ENCODE measurements at places on chromosomes 4 and X.

- DNase-seq, result no peak
These were observed 93.9 kb downstream of the MID1 start for GRCh38 chrX:10526451-10526850.

- DNase-seq, result no peak
These were observed 231.5 kb upstream of the AGTR2 start for GRCh38 chrX:115939070-115939469.

DNA sequence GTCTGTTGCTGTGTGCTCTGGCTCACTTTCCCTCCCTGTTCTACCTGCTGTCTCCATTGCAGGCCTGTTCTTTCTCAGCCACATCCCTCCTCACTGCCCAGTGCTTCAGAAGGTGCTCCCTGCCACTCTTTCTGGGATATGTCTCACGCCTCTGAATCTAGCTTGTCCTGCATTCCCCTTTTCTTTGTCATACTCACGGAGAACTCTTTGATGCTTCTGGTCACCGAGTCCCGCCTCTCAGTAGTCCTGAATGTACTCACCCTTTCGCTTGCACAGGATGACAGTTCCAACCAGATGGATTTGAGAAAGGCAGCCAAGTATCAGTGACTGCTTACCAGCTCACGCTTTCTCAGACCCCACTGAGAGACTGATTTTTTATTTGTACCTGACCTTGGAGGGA, 65.2 kb upstream of the TLR2 start:
- DNase-seq, result no peak

GRCh38 chr4:107799669-107800450, 24.9 kb upstream of the SGMS2 start:
- DNase-seq, result no peak

DNA sequence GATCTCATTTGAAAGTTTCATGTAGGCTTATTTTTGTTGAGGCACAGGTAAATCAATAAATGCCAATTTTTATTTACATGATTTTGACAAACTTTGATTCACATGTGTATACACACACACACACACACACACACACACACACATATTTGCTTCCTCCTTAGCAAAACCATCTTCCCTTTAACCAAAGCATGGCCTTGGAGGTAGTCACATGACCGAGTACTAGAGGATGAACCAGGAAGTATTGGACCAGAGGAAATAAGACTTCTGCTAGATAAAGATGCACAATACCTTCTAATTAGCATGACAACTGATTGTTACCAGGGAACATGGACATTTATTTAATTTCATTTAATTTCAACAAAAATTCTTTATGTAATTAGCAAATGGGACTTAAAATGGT, 23.4 kb upstream of the CFAP299 start:
- no peak for DNase-seq

- no peak for DNase-seq
These were observed 392.6 kb upstream of the INTU start for GRCh38 chr4:127239902-127240763.

DNA sequence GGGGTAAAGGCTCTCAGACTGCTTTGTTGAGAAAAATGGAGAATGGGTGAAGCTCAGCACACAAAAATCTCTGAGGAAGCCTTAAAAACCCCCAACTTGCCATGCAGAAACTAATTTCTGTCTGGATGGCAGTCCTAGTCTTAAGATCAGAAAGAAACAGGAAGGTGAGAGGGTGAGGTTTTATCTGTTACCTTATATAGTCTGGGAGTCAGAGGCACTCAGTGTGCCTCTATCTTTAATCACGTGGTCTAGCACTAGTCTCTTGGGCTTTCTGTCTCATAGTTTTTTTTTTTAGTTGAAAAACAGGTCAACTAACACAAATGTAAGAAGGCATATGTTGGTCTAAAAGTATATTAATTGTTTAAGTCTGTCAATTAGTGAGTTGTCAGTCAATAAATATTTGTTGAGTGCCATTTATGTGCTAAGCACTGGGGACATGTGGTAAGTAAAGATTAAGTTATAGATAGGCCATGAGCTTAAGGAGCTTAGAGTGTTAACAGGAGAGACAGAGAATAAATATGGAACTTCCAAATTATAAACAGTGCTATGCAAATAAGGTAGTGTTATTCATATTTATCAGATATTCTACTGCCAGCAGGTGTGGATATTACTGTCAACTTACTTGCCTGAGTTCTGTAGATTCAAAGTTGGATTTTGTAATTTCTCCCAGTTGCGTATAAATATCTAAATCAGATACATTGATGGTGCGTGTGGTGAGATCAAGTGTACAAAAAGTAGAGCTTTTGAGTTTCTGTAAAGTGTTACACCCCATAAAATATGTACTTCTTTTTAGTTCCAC, 7.0 kb downstream of the CYBB start:
- no peak for DNase-seq

DNA sequence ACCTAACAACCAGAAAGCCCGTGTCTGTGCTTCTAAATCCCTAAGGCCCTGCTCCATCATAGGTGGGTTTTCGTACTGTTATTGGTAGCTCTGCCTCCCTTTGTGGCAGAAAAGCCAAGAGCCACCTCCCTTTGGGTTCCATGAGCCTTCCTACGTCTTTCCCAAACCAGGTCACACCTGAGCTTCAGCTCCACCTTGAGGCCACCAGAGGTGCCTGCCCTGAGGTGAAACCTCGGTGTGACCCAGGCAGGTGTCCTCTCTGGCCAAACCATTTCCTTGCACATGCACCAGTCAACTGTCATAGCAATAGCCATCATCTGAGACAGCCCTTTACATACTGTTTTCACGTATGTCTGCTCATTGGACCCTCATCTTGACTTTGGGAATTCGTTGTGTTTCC, 188.0 kb upstream of the RBPJ start:
- no peak for DNase-seq

DNA sequence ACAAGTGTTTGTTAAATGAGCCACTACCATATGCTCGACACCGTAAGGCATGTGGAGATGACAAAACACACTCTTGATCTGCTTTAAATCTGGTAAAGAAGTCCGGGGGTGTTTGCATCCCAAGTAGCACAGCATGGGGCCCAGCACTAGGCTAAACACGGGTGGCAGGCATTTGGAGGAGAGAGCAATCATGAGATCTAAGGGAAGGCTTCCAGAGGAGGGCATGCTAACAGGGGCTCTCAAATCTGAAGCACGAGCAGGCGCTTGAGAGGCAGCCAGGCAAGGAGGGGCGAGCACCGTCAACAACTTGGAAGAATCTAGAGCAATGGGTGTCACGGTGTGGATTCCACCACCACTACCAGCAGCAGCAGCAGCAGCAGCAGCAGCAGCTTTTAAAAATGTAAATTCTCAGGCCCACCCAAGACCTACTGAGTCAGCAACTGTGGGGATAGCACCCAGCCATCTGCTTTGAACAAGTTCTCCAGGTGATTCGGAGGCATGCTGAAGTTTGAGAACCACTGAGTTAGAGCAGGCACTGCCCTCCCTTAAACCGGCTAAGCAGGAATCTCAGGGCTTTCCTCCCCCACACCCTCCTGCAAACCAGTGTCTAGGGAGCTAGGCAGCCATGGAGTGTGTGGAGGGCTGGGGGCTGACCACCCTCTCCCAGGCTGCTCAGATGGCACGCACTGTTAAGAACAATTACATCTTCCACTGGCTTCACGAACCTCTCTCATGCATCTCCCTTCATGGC, 70.2 kb upstream of the MAP3K15 start:
- no peak for DNase-seq

DNA sequence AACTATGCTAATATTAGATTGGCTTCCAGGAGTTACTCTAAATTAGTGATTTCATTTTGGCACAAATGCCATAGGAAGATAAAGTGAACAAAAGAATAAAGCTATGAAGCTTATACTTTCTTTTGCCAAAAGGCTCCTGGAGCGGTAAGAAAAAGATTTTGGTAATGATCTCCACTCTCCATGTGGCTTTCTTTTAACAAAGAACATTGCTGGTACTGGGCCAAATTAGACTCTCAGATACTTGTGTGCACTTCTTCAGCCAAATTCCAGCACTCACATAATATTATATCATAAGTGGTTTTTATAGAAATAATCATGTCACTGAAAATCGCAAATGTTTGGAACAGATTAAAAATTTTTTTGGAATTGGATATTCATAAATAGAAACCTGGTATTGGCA, 142.4 kb upstream of the FGF13 start:
- no peak for DNase-seq

DNA sequence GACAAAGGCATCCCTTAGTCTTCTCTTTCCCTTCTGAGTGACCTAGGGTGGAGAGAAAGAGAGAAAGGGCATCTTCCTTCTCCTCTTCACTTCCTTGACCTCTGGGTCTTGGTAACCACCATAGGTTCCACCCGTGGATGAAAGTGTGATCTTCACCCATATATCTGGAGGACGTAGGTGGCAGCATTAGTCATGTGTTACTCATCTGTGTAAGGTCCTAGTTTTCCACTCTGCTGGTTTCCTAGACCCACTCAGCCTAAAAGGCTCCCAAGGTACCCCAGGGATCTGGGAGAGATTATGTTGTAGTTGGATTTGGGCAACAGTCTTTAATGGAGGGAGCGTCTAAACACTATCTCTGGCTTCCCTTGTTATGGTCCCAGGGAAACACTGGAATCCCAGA, 45.5 kb upstream of the RAB9B start:
- DNase-seq, result no peak

DNA sequence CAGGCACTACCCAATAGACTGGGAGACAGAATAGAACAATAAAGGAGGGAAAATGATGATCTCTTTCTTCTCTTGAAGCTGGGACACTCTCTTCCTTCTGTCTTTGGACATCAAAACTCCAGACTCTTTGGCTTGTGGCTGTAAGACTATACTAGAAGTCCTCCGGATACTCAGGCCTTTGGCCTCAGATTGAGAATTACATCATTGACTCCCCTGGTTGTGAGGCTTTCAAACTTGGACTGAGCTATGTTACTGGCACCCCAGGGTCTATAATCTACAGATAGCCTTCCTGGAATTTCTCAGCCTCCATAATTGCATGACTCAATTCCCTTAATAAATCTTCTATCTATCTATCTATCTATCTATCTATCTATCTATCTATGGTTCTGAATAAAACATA, 294.2 kb upstream of the CT83 start:
- DNase-seq, result no peak

DNA sequence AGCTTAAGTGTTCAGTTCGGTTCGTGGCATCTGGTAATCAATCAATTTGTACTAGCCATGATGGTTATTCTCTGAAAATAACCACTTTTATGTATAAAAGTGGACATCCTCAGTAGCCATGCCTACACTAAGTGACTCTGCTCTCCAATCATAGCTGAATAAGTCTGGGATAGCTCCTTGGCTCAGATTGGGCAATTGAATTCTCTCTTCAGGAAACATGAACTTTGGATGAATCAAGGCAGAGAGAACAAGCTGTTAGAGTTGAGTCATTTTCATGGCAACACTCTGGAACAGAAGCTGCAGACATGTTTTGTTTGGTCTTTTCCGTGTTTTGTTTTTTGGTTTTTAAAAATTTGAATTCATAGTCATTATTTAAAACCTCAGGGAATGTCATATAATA, 66.8 kb upstream of the TMEM164 start:
- no peak for DNase-seq

DNA sequence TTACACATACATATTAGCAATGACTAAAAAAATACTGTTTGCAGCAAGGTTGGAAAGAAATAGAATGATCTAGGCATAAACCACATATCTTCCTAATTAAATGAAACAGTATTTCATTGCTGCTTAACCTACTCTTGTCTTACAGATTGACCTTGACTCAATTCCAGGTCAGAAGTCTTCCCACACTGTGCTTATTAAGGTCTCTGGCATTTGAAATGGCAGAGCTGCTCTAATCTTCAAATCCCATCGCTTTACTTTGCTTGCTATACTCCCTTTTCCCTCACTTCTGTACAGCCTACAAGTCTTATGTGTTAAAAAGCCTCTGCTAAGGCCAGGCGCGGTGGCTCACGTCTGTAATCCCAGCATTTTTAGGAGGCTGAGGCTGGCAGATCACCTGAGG, 424.5 kb downstream of the RPA4 start:
- no peak for DNase-seq

- DNase-seq, result no peak
These were observed 741.6 kb downstream of the TRAM1L1 start for GRCh38 chr4:116343809-116344208.

DNA sequence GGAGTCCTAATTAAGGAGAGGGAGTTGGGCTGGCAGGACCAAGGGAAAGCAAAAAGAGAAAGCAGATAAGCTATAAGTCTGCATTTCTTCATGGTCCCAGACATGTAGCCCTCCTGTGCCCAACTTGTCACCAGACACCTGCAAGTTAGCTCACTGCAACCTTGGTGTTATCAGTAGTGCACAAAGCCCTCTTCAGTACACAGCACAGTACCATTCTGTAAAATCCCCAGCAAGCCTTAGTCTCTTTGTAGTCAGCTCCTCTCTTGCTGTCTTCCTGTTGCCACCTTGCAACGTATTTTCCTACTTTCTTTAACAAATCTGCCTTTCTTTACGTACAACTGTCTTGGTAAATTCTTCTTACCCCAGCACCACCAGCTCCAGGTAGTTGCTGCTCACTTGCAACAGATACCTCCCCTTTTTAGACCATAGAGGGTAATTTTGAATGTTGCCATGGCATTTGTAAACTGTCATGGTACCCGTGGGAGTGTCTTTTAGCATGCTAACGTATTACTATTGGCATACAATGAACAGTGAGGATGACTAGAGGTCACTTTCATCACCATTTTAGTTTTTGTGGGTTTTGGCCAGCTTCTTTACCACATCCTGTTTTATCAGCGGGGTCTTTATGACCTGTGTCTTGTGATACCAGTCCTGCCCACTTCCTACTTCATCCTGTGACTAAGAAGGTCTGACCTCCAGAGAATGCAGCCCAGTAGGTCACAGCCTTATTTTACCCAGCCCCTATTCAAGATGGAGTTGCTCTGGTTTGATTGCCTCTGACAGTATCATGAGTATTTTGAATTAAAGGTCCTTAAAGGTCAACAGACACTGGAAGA, 28.3 kb upstream of the AP1S2 start:
- DNase-seq, result no peak

DNA sequence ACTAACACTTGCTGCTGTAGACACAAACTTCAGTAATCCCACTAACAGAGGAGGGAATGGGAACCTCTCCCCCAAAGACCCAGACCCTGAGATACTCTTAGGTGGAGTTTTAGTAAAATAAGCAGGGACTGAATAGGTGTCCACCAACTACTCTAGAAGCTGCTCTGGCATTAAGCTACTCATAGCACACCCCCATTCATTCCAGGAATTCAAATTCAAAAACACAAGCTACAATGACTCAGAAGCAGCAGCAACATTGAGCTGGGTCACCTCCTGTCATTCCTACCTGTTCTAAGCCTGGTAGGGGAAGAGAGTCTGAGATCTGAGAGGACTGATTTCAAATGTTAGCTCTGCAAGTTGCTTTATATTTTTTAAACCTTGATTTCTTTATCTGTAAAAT, 135.4 kb upstream of the FRMPD4 start:
- no peak for DNase-seq

Data from activated CD4-positive, alpha-beta T cell treated with anti-CD3 and anti-CD28 coated beads, Interleukin-2, amount 10 ng/mL, durations not matched to agents 7 days and 5 days (primary cell).